AG04450 (cell line): ENCODE measurements at places on chromosomes 12 and 14. TPM values are rescaled to one million over a fixed set of nuclear protein-coding genes. Genes with fewer than 3 reads are reported as not detected.

The VWF gene
- 0.22 and 0.35 TPM in 2 replicates for polyA plus RNA-seq

The TSPAN19 gene
- polyA plus RNA-seq = not detected in 2 replicates

DNA sequence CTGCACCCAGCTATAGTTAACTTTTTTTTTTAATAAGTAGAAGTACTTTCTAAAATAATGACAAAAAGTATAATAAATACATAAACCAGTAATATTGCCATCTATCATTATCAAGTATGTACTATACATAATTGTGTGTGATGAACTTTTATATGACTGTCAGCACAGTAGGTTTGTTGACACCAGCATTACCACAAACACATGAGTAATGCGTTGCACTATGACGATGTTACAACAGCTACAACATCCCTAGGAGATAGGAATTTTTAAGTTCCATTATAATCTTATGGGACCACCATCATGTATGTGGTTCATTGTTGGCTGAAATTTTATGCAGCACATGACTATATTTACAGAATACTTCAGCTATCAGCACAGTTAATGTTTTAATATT is 62.9 kb upstream of the VSX2 start:
- DNase-seq = no peak

GRCh38 chr12:65500091-65500900 is 221.8 kb downstream of the MSRB3 start:
- DNase-seq = no peak

DNA sequence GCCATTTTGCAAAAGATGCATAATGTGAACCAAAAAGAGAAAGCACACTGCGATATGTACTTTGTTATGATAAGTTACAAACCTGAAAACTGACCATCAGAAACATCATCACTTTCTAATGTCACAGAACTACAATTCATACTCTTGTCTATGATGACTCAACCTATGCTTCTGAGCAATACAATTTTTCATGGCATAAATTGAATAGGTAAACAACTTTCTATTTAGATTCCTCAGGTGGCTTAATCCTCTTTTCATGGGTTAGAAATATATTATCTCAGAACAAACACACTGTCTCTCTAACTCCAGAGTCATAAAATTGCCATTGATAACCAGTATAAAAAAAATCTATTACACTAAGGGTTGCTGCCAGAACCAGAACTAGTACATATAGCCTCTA is 1715.0 kb upstream of the FLRT2 start:
- no peak for DNase-seq

DNA sequence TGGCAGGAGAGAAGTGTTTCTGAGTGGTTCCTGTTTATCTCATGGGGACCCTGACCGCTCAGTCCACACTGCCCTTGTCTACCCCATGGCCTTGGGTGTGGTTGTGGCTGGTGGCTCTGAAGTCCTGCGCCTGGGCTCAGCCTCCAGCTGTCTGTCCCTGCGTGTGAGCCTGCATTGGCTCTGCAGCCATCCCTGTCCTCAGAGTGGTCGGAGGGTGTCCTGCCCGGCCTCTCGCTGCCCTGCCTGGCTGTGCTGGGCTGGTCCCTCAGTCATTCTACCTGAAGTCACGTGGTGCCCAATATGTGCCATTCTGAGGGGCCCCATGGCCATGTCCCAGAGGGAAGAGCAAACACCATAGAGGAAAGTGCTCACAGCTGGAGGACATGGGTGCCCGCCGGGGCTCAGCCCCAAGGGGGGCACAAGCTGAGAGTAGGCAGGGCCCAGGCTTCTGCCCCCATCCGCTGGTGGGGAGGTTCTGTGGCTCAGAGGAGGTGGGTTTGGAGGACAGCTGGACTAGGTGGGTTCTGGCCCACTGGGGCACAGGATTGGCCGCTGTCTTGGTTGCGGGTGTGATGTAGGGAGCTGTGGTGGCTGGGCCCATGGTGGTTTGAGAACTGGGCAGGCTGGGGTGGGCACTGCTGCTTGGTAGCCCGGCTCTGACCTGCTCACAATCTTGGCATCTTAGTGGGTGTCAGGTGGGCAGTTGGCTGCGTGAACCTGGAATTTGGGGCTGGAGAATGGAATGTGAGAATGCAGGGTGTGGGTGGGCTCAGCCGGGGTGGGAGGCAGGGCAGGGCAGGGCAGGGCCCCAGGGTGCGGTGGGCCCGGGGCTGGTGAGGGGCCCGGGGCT is 11.6 kb downstream of the TEDC1 start:
- no peak for DNase-seq

DNA sequence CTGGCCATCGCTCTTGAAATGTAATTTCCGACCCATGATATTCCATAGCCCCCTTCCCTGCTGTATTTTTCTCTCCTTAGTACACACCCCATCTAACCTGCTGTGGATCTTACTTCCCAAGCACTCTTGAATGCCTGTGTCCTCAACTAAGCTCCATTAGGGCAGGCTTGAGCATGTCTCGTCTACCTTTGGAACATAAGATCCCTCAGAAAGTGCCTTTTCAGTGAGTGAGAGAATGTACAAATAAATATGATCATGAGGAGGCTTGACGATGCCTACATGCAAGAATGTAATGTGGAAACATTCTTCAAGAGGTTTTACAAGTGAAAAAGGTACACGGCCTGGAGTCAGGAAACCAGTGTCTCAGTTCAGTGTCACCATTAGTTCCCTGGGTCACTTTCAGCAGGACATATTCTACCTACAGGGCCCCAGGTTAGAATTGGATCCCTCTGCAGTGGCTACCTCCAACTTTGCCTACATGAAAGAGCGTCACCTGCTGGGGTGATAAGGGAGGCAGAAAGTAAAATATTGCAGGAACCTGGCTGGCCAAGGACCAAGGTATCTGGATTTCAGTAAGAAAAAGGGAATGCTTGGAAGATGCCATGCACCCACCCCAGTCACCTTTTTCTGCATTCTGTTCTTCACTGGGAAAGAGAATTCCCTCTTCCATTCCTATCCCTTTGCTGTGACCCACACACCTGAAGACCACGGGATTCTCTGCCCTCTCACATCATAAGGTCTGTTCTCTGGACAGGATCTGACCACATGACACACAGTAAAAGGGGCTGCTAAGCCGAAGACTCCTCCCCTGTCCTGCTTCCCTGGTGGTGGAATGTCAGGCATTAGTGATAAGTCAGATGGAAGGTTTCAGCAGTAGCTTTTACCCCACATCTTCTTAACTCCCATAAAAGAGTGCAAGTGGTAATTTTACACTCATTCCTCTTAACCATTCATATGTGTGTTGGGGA is 24.6 kb upstream of the SERPINA1 start:
- DNase-seq = no peak

GRCh38 chr12:103493199-103493598 is 2.6 kb downstream of the C12orf42 start:
- no peak for DNase-seq

GRCh38 chr12:112611908-112612307 is 179.6 kb upstream of the RPH3A start:
- DNase-seq = no peak

DNA sequence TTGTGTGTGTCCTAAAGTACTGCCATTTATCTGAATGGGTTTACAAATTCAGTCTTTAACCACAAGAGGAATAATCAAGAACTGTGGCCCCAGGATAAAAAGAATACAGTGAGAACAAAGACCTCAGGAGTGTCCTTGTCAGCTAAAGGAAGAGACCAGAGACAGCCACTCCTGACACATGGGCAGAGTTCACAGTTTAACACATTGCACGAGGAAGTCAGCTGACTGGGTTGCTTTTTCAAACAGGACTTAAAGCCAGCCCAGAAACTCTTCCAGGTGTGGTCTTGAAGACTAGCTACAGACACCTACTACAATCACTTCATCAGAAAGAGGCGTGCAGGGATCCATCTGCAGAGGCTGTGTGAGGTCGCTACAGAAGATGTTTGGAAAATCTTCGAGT is 42.8 kb downstream of the GNS start:
- DNase-seq = no peak

DNA sequence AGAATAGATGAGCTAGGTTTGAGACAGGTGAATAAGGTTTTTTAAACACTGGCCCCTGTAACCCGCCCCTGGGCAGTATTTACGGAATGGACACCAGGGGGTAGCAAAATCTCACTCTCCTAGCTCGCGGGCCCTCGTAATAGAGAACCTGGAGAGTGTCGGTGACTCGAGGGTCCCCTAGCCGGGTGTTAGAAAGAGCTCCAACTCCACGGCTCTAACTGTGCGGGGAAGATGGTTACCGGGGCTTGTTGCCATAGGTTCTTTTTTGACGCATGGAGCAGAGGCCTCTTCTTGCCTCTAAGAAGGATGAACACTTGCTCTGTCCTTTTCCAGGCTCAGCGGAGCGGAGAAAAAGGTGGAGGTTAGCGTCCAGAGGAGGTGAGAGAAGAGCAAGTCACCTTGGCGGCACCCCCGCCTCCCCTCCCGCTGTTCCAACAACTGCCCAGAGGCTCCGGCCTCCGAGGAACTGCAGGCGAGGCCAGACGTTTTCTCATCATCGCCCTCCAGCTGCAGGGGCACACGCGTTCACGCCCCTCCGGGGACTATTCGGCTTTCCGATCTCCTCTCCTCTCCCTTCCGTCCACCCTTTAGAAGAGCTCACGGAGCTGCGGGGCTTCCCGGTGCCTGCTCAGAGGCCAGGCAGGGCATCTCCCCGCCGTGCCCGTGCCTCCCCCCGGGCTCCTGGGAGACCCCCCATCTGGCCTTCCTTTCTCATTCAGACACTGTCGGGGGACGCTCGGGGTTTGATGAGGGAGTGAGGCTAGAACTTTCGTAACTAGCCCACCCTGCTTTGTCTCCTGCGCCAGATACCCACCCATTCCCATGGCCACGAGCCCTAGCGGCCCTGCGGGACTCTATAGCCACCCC is 1.4 kb upstream of the ARHGEF40 start:
- DNase-seq = no peak

DNA sequence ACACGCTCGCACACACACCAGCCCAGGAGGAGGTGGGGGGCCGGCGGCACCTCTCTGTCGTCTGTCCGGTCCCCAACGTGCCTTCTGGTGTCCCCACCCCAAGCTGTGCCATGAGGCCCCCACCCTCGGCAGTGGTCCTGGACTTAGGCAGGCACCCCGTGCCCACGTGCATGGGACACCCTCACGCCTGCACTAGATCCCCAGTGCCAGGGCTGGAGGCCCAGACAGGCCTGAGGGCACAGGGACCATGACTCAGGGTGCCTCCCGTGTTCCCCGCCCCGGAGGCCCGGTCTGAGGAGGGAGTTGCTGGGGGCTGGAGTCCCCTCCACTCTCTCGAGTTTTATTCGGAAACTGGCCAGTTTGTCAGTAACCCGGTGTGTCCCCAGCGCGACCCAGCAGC is 38.8 kb downstream of the LRCOL1 start:
- DNase-seq = no peak

- DNase-seq = no peak
Observed at GRCh38 chr14:78329371-78329770, 159.2 kb downstream of the NRXN3 start.

DNA sequence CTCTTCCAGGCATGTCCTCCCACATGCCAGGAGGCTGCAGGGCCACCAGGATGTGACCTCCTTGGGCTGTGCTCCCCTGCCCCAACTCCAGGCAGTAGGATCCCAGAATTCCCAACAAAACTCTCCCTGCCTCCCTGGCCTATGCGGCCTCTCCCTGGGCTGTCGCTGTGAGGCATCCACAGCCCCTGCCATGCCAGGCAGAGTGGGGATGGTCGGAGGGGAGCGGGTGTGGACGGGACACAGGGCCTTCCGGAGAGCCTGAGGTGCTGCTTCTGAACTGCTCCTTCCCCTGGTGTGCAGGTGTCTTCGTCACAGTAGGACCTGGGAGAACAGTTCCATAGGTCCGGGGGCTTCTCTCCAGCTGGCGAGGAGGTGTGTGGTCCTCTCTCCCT is 18.3 kb downstream of the GPR132 start:
- DNase-seq = no peak

DNA sequence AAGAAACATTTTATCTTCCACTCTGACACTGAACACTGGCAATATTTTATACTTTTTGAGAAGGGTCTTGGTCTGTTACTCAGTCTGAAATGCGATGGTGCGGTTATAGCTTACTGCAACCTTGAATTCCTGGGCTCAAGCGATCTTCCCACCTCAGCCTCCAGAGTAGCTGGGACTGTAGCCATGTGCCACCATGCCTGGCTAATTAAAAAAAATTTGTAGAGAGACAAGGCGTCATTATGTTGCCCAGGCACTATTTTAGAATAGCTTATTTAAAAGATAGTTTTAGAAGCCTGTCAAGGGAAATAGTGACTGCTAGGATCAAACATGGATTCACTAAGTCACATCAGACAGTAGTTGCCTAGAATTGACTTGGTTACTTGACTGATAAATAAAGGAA is 5.9 kb downstream of the ERC1 start:
- DNase-seq = no peak
